Left renal pelvis (tissue), 4 donors: ENCODE measurements at places on chromosomes 12 and 14. TPM values are rescaled to one million over a fixed set of nuclear protein-coding genes. Genes with fewer than 3 reads are reported as not detected.

DNA sequence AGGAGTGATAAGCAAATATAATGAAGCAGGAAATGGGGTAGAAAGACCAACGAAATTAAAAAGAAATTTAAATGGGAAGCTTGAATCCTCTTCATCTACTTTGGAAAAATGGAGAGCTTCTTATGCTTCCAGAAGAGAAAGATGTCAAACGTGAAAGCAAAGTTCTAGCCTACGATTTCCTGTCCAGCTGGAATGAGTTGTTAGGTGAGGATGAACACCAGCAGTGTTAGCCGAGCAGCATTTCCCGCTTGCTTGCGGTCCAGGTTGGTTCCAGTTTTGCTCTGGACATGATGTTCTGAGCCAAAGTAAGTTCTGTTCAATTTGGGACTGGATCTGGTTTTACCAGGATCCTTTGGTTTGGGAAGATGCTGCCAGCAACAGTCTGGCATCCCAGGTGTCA lies 78.9 kb downstream of the DACT1 start:
- no peak for DNase-seq

DNA sequence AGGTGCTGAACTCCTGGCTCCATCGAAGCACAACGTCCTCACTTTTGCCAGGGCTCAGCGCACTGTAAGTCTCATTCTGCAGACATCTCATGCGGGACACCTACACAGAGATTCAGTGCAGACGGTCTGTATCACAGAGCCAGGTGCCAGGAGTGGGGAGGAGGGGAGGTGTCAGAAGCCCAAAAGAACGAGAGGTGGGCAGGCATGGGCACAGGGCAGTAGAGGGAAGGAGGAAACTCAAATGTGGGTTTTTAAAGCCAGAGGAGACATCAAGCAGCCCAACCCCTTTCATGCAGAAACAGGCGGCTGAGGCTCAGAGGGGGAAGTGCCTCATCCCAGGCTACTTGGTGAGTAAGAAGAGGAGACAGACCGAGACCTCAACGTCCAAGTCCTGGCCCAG lies 2.5 kb upstream of the LPAR5 start:
- no peak for DNase-seq

GRCh38 chr12:62291864-62292760 lies 31.9 kb downstream of the USP15 start:
- DNase-seq: no peak

The PPP1R3E gene
- 29.2 TPM for polyA plus RNA-seq

The DNAH10 gene
- 5.2 TPM for polyA plus RNA-seq

GRCh38 chr12:21614506-21614905 lies 9.9 kb upstream of the GYS2 start:
- no peak for DNase-seq

DNA sequence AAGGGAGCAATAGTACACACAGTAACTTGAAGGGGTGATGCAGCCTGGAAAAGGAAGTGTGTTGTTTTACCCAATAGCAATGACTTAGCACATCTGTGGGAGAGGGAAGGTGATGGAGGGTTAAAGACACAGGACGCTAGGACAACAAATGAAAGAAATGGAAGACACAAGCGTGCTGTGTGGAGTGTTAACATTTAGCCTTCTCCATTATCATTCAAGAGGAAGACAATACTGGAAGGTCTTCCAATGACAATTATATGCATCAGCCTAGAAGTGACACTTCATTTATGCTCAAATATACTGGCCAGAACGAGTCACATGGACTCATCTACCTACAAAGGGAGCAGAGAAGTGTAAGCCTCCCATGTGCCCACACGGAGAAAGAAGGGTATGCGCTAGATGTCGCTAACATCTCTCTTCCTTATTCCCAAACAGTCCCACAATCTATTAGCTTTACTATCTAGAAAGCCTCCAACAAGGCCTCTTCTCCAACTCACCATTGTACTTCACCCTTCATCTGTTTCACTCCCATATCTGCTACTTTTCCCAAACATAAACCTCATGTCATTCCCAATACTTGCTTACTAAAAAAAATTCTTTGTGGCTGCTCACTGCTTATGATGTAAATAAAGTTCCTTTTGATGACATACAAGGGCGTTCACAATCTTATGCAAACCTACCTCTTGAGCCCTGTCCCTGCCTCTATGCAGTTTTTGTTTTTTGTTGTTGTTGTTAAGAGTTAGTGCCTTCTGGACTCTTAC lies 20.3 kb downstream of the PPM1H start:
- DNase-seq: no peak
